Stimulated activated CD4-positive, alpha-beta T cell treated with anti-CD3 and anti-CD28 coated beads, TNF-alpha, amount 100 ng/mL, for 1 hour (primary cell): ENCODE measurements at places on chromosomes 7 and 10.

DNA sequence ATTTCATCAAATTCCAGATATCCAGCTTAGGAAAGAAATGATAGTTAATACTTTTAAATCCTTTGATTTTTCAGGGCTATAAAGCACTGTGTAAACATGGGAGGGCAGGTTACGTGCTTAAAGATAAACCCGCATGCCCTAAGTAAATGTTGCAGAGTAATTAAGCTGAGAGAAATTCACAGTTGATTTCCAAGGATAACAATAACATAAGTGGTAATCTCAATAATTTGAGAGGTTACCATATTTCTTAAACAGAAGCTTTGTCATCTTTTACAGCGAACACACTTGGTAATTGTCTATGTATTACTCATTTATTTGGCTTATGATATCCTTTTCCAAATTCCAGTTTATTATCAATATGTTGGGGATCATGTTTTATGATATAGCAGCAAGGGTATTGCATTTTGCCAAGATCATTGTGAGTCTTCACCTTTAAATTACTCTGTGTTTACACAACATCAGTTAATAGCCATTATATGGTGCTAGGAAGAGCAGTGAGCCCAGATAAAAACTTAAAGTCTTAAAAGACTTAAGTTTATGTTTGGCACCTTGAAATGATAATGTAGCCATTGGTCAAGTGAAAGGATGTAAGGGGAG lies 15.4 kb downstream of the MGAM start:
- no peak for DNase-seq

DNA sequence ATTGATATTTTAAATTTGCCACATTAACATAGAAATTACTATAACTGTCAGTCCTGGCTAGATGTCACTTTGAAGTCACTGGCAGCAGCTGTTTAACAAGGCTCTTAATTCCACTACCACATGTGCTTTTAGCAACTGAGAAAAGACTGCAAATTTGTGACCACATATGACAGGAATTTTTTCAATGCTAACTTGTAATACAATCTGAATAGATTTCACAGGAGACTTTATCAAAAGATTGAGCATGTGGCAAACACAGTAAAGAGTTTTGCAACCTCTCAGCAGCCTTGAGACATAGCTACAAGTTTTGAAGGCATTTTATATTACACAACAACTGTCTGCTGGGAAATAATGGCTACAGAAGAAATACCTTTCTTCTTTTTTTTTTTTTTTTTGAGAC lies 73.0 kb downstream of the MICU1 start:
- DNase-seq, result no peak

DNA sequence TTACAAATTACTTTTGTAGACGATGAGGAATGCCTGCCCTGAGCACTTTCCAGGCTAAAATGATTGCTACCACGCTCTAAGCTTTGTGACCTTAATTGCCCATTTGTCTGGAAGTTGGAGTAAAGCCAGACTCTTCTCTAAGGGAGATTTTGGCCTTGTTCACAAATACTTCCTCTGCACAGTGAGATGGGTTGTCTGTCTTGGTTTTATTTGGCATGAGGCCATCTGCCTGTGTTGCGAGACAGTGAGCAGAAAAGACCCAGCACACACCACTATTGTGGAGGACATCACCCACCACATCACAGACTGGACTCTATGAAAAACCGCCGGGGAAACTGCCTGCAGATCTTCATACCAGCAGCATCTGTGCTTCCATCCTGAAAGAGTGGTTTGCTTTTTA lies 138.4 kb downstream of the BICC1 start:
- no peak for DNase-seq

GRCh38 chr7:108211382-108212201 lies 81.4 kb upstream of the LAMB4 start:
- DNase-seq, result no peak

DNA sequence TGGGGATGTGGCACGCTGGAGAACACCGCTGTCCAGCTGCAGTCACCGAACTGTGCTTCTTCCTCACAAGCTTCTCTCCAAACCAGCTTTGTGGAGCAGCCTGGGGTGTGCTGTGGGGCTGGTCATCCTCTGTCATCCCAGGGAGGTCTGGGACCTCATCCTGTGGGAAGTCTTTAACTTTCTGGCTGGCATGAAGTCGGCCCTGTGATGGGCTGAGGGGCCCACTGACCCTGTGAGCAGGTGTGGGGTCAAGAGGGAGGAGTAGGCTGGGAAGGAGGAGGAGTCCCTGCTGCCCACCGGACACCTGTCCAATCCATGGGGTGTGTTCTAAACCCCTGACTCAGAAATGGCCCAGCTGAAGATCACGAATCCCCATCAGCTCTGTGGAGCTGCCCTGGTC lies 136.2 kb upstream of the SHH start:
- no peak for DNase-seq

DNA sequence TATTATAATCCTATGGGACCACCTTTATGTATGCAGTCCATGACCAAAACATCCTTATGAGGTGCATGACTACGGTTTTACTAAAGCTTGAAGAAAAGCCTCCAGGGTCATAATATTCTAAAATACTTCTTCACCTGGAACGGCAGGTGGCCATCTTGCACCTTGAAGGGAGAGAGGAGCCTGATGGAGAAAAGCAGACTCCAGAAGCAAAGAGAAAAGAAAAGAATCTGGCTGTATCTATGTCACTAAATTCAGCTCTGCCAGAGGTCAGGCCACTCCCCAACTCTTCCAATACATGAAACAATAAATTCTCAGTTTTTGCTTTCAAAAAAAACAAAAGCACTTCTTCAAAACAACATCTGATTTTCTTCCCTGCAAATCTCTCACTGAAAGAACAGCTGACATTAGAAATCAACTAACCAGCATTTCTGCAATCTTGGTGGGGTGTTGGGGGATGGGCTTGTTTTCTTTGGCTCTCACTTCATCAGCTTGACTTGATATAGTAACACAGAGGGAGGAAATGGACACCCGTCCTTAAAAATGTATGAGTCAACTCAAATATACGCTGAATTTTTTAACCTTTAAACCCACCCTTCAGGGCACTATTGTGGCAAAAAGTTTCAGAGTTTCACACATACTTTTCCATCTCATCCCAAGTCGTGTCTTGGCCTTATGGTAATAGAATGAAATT lies 21.7 kb downstream of the HIBADH start:
- DNase-seq, result no peak

- no peak for DNase-seq
These were observed 74.9 kb downstream of the PCGF5 start for GRCh38 chr10:91295346-91295745.

- no peak for DNase-seq
These were observed 12.3 kb downstream of the AKR1C3 start for GRCh38 chr10:5106553-5106952.
